ENCODE measurements at places on chromosomes 7 and 10. TPM values are rescaled to one million over a fixed set of nuclear protein-coding genes. Genes with fewer than 3 reads are reported as not detected.

CPXM2 gene
- total RNA-seq, result not detected

SFTPD gene
- not detected for total RNA-seq

ANKRD30A gene
- total RNA-seq, result not detected

EXOC6 gene
- total RNA-seq, result 10.6 TPM

TMEM270 gene
- not detected for total RNA-seq

OR2A42 gene
- not detected for total RNA-seq

NEBL gene
- total RNA-seq, result not detected

- no peak for DNase-seq
These were observed 113.9 kb upstream of the PRR15 start for GRCh38 chr7:29449569-29450260.

GRCh38 chr10:5096108-5096507, 1.9 kb downstream of the AKR1C3 start:
- no peak for DNase-seq

DNA sequence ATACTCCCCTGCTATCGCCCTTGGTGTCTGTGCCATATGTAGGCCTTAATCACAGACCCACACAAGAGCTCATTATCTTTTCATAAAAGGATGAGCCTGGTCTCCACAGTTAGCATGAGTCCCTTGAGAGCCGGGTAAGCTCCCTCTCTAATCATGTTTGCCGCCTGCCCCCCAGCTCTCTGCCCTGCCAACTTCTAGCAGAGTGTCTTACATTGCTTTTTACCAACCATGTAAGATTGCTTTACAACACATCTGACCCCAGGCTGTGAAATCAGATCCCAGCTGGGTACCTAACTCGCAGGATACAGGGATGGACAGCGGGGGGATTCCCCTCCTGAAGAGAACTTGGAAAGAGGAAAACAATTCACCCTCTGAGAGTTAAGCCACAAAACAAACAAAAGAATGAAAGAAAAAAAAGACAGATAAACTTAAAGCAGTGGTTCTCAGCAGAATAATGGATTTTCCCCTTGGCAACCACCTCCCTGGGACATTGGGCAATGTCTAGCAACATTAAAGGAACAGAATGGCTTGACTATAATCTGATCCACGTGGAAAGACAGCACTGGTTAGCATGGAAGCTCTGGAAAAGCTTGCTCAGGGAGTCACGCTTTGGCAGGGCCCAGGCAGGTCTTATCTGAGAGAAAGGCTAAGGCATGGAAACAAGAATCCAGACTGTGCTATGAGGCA, 39.4 kb upstream of the ATOH7 start:
- DNase-seq, result no peak

DNA sequence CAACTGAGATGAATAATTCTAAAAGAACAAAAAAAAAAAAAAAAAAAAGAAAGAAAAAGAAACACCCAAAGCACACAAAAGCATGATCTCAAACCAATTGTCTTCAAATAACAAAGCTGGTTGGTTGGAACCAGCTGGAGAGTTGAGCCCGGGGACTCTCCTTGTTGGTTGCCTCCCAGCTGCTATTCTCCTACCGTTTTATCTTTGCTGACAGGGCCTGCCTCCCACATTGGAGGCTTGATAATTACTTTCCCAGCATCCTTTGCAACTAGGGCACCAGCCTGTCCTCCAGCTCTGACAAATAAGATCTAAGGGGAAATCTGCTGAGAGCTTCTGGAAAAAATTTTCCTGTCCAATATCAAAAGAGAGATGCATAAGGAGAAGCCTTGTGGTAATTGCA, 6.8 kb downstream of the PON1 start:
- no peak for DNase-seq

- DNase-seq, result peak; percentile 11
These were observed 216.5 kb downstream of the DNAJB6 start for GRCh38 chr7:157553256-157553655.

GRCh38 chr10:100025576-100025975, 15.8 kb upstream of the DNMBP start:
- no peak for DNase-seq

- DNase-seq, result peak; percentile 49
These were observed 8.4 kb downstream of the BNIP3 start for GRCh38 chr10:131973160-131973951.

- DNase-seq, result no peak
These were observed 51.2 kb downstream of the ANKIB1 start for GRCh38 chr7:92296880-92297445.

DNA sequence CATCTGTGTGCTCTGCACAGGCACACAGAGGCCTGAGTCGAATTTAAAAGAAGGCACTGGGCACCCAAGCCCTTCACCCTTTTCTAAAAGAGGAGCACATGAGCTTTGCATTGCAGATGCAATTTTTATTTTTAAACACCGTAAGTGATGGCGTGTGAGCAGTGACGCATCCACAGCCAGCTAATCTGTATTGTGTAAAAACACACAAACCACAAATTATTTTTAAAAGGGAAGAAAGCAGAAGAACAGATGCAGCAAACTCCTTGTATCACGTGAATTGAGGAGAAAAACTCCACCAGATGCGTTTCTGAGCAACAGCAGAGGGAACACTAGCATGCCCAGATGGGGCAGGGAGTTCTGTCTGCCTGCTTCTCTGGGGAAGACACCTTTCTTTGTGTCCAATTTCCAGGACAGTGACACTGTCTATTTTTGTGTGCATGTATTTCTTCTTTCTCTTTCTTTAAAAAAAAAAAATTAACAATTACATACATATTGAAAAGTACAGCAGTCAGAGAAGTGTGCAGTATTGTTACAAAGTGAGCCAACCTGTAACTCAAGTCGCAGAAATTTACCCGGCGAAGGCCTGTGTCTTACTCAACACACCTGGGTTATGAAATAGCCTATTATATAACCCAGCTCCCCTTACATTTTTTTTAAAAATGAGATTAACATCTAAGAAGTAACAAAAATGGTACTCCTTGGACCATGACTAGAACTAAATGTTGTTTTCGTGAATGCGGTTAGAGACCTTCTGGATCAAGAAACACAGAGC, 39.2 kb downstream of the EEPD1 start:
- no peak for DNase-seq

DNA sequence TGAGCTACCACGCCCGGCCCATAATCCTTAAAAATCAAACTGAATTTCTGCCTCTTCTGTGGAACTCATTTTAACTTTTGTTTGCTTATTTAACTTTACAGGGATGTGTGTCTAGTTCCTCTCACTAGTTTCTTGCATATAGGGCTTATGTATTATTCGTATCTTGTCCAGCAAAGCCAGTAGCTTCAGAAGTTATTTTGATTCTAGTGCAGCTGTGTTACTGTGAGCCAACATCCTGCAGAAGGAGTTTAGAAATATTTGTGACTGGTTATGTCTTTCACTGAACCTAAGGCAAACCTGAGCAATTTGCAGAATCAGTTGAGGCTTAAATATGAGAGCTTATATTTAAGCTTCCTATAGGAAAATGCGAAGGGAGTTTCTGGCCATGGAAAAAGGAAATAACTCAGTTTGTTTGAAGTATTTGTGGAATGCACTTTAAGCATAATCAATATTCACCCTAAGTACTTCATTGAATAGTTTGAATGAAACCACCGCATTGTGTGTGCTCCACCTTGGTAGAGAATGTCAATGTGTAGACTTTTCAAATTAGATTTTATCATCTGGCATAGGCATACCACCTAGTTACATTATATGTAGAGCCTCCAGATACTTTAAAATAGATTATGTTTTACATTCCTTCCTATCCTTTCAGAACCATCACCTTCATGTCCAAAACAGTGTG, 90.8 kb downstream of the MCU start:
- DNase-seq, result no peak

DNA sequence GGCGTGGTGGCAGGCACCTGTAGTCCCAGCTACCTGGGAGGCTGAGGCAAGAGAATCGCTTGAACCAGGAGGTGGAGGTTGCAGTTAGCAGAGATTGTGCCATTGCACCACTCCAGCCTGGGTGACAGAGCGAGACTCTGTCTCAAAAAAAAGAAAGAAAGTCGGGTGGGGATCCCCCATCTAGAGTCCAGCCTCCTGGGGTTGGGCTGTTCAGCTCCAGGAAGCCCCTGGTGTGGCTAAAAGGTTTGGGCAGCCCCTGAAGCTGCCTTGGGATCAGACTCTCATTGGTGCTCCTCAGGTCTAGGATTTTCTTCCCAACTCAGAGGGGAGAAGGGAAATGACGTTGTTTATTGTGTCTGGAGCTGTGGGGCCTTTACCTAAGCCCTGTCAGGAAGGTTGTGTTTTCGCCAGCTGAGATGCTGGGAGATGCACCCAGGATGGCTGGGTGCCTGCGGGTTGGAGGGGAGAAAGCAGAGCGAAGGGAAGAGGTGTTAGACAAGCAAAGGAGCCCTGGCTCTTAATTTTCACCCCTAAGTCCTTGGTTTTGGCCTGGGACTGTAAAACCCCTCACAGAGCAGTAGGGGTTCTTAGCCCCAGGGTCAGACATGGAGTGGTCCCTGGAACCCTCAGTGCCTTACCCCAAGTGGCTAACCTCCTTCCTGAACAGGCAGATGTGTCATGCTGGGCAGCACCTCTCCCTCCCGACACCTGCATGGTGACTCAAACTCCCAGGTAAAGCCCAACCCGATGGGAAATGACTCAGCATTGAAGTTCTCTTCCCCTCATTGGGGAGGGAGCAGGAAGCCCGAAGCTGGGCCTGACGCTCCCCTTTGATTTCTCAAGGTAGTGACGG, 21.1 kb downstream of the PLAU start:
- DNase-seq, result peak; percentile 44

DNA sequence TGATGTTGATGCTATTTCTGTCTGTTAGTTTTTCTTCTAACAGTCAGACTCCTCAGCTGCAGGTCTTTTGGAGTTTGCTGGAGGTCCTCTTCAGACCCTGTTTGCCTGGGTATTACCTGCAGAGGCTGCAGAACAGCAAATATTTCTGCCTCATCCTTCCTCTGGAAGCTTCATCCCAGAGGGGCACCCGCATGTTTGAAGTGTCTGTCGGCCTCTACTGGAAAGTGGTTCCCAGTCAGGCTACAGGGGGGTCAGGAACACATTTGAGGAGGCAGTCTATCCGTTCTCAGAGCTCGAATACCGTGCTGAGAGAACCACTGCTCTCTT, 13.3 kb upstream of the CYP3A5 start:
- no peak for DNase-seq

- DNase-seq, result no peak
These were observed 1.3 kb downstream of the NFE2L3 start for GRCh38 chr7:26153241-26153822.

- no peak for DNase-seq
These were observed 17.6 kb downstream of the MXI1 start for GRCh38 chr10:110224992-110225391.

DNA sequence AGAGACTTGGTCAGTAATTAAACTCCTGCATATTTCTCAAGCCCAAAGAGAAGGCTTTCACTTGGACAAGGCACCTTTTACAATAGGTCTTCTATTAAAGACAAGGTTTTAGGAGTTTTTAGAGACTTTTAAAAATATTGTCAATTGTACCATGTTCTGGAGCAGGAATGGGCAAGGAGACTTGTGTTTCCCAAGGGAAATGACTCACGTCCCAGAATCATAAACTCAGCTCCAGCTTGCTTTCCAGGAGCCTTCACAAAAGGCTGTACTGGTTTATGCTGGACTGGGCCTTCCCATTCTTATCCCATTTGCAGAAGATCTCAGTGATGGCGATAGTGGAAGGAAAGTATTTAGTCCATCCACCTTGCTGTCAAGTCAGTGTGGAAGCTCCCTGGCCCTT, 7.8 kb upstream of the GLI3 start:
- DNase-seq, result no peak

GRCh38 chr10:93059975-93060886, at the start of gene CYP26C1:
CYP26C1 (plus strand) TSS chr10:93060798; CDS start chr10:93061264, 466 bp downstream.
- DNase-seq, result no peak

DNA sequence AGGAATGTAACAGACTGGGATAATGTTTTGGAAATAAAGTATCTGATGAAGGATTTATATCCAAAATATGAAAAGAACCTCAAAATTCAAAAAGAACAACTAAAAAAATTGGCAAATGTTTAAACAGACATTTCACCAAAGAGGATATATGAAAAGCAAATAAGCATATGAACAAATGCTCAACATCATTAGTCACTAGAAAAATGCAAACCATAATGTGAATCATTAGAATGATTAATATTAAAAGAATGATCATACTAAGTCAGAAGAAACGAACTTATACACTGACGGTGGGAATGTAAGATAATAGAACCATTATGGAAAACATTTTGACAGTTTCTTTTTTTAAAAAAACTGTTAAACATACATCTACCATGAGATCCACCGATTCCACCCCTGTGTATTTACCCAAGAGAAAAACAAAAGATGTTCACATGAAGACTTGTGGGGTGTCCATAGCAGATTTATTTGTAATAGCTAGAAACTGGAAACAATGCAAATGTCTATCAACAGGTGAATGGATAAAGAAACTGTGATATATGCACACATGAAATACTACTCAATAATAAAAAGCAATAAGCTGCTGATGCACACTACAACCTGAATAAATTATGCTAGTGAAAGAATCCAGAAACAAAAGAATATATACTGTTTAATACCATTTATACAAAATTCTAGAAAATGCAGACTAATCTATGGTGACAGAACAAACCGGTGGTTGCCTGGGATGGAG, 35.7 kb downstream of the PRKG1 start:
- DNase-seq, result no peak

DNA sequence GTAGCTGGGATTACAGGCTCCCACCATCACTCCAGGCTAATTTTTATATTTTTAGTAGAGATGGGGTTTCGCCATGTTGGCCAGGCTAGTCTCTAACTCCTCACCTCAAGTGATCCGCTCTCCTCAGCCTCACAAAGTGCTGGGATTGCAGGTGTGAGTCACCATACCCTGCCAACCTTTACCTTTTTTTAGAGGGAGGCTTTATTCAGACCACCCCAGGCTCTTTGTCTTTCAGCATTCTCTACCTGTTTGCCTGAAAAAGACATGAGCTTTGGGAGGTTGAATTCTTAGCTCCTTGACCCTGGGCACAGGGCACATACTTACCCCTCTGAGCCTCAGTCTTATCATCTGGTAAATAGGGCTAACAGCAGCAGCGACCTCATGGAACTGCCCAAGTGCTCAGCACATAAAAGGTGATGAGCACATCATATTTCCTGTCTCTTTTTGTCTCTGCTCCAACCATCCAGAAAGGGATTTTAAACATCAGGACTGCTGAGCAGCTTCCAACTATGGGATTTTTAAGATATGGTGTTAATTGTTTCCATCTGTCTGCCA, 17.0 kb downstream of the FRMPD2 start:
- no peak for DNase-seq

DNA sequence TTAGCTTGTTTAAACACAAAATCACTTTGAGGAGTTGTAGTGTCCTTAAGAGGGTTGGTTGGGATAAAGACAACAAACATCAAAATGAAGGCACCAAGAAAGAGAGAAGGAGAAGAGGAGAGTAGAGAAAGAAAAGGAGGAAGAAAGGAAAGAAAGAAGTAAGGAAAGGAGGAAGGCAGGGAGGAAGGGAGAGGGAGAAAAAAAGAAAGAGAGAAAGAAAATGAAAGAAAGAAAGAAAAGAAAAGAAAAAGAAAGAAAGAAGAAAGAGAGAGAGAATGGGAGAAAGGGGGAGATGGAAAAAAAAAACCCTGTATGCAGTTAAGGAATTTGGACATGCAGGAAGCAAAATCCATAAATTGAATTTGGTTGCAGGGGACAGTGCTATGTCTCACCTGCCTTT, 635.4 kb upstream of the FZD8 start:
- DNase-seq, result no peak

Measured in activated naive CD8-positive, alpha-beta T cell treated with anti-CD3 and anti-CD28 coated beads, Interleukin-2, amount 10 ng/mL, durations not matched to agents 7 days and 5 days (primary cell).